NCI-H510A (cell line): ENCODE measurements at places on chromosomes 7 and 10.

DNA sequence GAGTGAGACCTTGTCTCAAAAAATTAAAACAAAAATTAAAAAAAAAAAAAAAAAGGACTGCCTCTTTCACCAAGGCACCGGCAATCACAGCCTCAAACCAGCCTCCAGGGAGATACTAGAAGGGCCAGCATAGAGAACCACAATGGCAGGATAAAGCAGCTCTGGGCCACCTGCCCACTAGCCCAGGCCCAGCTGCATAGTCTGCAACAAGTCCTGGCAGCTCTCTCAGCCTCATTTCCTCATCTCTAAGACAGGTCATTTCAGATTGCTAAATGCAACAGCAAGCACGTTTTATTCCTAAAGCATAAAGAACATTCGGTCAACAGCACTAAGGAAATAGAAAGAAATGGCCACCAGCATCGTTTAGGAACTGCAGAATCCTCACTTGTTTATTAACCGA lies 28.8 kb downstream of the XPNPEP1 start:
- DNase-seq: no peak

GRCh38 chr7:15199482-15199881 lies 296.9 kb upstream of the DGKB start:
- DNase-seq: no peak

DNA sequence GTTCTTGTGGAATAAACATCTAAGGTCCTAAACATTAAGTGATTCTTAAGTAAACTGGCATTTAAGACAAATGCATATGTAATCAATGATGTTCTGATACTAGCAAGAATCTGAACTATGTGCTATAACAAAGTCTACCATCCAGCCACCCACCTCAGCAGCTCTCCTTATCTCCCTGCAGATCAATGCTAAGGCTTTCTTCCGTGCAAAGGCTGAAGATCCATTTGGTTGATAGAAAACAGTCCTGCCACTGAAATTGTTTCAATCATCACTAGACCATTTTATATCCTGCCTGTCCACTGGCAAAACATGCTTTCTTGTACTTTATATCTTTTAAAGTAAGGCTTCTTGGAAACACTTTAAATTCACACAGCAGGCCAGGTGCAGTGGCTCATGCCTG lies 6.3 kb upstream of the SMKR1 start:
- DNase-seq: no peak

GRCh38 chr7:129801882-129802281 lies 150.9 kb downstream of the UBE2H start:
- DNase-seq: no peak

DNA sequence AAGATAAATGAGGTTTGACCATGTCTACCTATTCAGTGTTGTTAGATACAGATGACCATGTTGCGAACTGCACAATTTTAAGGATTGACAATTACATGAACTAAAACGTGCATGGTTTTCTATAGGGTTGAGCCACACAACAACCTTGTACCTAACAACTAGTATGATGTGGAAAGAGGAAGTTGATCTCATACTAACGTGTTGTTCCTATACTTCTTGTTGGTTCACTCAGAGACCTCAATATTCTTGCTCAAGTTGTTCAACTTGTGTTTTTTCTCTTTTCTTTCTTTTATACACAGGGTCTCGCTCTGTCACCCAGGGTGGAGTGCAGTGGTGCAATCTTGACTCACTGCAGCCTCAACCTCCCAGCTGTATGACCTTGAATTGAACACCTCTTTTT lies 6.1 kb upstream of the KEL start:
- no peak for DNase-seq

DNA sequence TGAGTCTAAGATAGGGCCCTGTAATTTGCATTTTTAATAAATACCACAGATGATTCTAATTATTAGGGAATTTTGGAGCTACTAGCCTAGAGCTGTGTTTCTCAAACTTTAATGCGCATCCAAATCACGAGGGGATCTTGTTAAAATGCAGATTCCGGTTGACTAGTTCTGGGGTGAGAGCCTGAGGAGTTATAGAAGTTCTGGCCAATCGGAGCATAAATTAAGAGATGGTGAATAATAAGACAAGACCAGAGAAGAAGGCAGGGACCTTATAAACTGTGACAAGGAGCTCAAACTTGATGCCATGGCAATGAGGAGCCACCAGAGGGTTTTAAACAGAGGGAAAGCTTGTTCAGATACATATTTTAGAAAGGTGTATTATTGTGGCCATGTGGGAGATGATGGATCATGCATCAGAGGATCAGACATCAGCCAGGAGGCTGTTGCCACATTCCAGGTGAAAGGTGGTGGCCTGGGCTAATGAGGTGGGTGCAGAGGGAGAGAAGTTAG lies 29.7 kb upstream of the TLX1 start:
- no peak for DNase-seq

- no peak for DNase-seq
Observed at GRCh38 chr10:130726996-130727725, 584.4 kb downstream of the TCERG1L start.

DNA sequence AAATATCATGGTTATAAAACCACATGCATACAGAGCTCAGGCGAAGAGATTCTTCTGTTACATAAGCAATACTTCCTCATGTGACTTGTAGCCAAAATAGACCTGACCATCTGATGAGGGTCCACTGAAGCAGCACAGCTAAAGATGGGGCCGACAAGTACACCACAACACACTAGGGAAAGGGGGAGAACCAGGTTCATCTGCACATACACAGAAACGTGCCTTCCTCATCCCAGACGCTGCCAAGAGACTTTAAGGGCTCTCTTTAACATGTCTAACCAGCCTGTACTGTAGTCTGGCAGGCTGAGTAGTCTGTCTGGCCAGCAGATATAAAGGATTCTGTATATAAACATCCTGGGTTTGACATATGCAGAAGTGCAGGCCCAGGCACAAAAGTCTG lies 30.3 kb downstream of the ERCC6 start:
- DNase-seq: no peak

- DNase-seq: no peak
Observed at GRCh38 chr10:33094263-33095051, 136.4 kb upstream of the ITGB1 start.

GRCh38 chr10:18369859-18370473 lies 229.7 kb downstream of the CACNB2 start:
- no peak for DNase-seq

- no peak for DNase-seq
Observed at GRCh38 chr7:95213809-95214492, 110.4 kb downstream of the PON1 start.

DNA sequence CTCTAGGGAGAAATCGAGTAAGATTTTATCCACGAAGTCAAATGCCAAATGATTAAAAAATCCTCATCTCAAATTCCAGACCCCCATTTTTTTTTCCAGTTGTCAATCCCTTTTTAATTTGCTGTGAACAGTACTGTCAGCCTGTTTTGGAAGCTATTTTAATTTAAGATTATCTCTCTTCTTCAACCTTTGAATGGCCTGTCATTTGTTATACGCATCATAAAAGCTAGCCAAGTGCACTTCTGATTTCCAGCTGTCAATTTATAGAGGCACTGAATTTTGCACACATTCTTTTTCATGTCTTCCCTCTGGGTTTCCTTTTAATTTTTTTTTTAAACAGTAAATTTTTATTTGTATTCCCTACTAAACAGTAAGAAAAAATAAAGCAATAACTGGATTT lies 336.4 kb upstream of the HGF start:
- no peak for DNase-seq

GRCh38 chr10:13862546-13863233 lies 275.9 kb downstream of the PRPF18 start:
- no peak for DNase-seq

- DNase-seq: no peak
Observed at GRCh38 chr10:47241256-47241655, 58.7 kb upstream of the GDF10 start.

DNA sequence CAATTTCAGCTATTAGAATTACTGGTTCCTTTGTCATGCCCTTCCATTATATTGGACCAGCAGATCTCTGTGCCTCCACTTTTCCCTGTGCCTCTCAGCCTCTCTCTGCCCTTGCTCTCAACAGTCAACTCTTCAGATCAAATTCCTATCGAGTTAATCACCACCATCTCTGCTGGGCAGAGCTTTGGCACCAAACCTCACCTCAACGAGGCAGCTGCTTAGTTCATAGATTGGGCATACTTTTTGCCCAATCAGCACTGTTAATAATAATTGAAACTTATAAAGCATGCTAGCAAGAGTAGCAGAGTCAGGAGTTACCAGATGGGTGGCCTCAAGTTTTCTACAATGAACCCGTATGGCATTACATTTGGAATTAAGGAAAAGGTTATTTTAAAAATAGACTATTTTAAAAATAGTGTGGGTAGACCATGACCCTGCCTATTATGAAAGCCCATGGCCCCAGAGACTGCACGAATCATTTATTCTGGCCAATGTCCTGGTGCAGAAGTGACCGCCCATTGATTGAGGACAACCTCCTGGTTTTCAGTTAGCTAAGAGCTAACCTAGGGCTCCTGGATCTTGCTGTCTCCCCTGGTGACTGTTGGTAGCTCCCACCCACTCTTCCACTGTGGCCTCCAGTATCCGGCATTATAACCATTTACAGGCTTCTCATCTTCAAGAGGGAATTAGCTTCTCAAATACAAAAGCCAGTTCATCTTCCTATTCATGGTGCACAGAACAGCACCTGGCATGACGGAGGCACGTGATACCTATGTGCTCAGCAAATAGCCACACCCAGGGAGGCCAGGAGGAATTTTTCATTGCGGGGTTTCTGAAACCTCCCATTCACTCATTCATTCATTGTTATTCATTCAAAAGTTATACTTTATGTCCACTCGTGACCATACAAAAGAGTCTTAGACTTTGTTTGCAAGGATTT lies 265.4 kb downstream of the INHBA start:
- DNase-seq: no peak

DNA sequence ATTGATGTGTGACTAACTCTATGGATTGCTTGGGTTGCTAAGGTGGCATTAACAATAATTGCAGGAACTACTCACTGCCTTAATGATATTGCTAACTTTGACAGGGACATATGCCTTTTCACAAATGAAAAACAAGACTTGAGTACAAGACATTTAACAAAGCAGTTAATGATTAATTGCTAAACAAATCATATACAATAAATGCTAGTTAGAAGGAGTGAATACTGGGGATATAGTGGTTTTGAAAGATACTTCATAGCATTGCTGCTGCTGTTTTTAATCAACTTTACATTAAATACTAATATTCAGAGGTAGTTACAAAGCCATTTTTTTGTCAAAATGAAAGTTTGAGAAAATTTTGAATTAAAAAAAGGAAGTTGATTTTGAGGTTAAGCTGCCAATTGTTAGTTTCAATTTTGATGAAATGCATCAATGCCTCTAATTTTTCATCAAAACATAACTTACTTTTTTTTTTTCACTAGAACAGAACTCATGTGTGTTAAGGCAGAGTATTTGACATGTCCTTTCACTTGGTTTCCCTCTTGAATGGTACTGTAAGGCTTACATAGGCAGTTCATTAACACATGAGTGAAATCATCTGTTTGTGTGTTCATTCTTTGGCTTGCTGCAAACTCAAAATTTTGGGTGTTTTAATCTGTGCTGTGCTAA lies 106.2 kb upstream of the SEMA3D start:
- no peak for DNase-seq

GRCh38 chr10:4685491-4685890 lies 140.5 kb upstream of the AKR1E2 start:
- no peak for DNase-seq

GRCh38 chr7:75814407-75814947 lies 871 bp upstream of the CCL24 start:
- DNase-seq: no peak

DNA sequence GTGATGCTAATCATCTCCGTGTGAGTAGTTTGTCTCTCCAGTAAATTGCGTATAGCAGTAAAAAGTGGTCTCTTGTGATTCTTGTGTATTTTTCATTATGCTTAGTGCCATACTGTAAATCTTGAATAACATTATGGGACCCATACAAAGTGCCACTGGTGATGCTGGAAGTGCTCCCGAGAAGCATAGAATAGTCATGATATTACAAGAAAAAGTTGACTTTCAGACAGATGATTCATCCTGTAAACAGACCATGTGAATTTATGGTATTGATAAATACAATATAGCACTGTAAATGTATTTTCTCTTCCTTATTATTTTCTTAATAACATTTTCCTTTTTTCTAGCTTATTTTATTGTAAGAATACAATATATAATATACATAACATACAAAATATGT lies 74.6 kb upstream of the CDK6 start:
- no peak for DNase-seq

DNA sequence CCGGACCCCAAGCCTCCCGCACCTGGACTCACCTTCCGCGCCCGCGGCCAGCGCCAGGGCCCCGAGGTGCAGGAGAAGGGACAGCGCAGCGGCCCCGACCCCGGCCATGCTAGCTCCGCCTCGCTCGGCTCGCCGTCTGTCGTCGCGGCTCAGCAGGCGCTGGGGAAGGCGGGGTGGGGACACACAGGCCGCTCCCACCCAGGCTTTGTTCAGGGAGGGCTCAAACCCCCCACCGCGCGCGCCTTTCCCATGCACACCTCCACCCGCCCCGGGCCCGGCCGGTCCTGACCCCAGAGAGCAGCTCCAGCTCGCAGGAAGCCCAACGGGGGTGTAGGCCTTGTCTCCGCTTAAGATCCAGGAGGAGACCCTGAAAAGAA lies at the start of gene KCP:
Gene KCP, minus strand, starts transcription at position 141 of the 377 bp plus-strand sequence. Its CDS starts 33 bp downstream, at position 108.
- no peak for DNase-seq

DNA sequence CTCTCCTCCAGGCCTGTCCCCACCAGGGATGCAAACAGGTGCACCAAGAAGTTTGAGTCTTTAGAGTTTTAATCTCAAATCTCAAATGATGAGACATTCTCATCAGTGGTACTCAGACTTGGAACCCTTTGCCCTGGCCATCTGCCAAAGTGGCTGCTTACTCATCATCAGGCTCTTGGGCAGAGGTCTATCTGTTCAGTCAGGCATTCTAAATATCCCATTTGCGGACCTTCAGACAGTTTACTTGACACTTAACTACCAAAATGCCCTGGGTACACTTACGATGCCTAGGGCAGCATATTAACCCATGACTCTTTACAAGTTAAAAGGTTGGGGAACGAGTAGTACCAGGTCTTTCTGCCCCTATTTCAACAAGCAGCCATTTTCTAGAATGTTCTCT lies 61.2 kb upstream of the YAE1 start:
- no peak for DNase-seq

- no peak for DNase-seq
Observed at GRCh38 chr10:61993711-61994401, 92.4 kb downstream of the ARID5B start.
